ENCODE measurements at places on chromosomes 5 and 9.

DNA sequence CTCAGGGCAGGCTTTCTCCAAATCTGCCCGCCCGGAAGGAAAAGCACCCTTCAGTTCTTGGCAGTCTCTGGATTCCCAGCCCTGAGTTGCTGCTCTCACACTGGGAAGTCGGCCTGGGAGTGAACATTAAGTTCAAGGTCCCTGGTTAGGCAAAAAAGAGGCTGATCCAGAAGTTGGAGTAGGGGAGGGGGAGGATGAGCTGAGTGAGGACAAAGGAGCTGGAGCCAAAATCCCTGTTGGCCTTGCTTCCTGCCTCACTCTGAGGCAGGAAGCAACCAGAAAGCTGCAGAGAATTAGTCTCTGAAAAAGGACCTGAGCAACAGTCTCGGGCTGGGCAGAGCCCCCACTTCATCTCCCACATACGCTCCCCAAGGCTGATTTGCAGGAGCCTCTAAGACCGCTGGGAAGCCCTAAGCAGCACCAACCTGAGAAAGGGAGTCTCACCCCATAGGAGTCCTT lies 15.0 kb upstream of the RPS14 start:
- DNase-seq: no peak

GRCh38 chr5:115720888-115721287 lies 95.1 kb upstream of the TMED7 start:
- no peak for DNase-seq

- DNase-seq: no peak
These were observed 1537.6 kb upstream of the CDH9 start for GRCh38 chr5:28576022-28576421.

GRCh38 chr9:127170652-127171051 lies 48.2 kb upstream of the ANGPTL2 start:
- DNase-seq: no peak

- DNase-seq: no peak
These were observed 75.4 kb downstream of the MRPL36 start for GRCh38 chr5:1723957-1724821.

DNA sequence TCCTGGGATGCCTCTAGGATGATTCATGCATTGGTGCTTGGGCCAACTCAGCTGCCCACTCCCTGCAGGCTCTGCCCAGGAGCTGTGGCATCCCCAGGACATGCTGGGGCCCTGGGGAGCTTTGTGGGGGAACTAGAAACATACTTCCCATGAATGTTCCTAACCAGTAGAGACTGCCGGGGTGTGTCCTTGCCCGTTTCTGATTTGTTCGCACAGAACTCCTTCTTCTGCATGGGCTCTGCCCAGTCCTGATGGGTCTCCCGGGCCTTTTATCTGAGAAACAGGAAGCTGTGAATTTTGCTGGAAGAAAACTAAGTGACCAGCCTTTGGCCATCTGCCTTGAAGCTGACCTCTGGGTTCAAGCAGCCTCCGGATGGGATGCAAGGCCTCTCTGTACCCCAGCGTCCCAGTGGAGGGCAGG lies 71.6 kb upstream of the RNU6ATAC start:
- DNase-seq: no peak

- DNase-seq: no peak
These were observed 504.4 kb downstream of the TLE4 start for GRCh38 chr9:80076162-80076561.

DNA sequence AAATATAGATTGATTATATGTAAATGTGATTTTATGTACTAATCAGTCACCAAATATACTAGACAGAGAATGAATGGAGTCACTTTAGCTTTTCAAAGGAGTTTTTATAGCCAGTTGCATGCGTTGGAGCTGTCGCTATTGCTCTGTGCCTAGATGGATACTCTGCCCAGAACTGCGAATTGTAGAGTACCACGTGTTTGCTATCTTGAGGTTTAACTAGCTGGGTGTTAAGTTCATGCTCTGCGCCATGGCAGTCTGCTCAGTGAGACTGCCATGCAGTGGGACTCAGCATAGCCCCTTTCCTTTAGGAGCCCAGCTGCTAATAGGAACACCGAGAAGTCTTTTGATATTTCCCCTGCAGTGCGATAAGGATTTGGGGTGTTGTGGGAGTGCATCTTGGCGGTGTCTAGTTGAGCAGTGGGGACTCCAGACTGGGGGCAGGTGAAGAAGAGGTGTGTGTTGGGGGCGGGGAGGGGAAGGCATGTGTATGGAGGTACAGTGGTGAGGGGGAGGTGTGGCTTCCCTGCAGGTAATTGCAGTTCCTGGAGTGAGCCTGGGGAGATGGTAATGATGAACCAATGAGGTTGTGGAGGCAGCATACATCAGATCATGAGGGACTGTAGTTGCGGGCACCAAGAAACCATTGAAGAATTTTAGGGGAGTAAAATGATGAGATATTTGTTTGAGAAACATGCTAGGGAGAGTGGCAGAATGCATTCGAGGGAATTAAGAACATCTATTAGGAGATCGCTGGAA lies 118.9 kb downstream of the TRIO start:
- DNase-seq: no peak

- DNase-seq: peak; percentile 48
These were observed at the start of gene SLC1A1 for GRCh38 chr9:4489919-4490704. Gene SLC1A1 (plus strand): TSS chr9:4490468. CDS start chr9:4490680, 212 bp downstream.

DNA sequence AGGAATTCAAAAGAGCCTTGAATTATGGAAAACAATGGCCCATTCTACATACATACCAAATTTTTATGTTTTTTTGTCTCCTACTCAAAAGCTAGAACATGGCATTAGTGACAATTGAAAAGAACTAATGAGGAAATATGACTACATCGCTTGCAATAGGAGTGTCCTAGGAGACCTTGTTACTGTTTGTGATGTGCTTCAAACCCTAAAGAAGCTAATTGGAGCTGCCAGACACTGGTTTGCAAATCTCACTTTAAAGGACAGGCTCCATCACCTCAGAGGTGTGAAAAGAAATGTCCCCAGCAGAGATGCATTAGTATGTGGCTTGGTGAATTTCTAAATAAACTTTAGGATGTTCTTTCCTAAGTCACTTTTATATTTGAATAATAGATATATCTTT lies 354.2 kb upstream of the EFNA5 start:
- no peak for DNase-seq

DNA sequence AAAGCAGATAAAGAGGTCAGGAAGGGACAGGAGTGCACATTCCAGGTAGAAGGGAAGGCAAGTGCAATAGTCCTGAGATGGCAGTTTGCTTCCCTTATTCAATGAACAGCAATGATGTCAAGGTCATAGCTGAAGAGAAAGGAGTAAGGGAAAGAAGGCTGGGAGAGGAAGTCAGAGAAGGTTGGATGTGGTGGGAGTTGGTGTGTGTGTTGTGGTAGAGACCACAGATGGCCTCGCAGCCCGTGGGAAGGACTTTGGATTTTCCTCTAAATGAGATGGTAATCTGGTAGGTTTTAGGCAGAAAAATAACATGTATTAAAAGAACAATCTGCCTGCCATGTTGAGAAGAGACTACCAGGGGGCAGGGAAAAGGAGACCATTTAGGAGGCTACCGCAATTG lies 25.1 kb upstream of the LPAR1 start:
- DNase-seq: no peak

- no peak for DNase-seq
These were observed 126.5 kb downstream of the MRPL36 start for GRCh38 chr5:1673042-1673677.

DNA sequence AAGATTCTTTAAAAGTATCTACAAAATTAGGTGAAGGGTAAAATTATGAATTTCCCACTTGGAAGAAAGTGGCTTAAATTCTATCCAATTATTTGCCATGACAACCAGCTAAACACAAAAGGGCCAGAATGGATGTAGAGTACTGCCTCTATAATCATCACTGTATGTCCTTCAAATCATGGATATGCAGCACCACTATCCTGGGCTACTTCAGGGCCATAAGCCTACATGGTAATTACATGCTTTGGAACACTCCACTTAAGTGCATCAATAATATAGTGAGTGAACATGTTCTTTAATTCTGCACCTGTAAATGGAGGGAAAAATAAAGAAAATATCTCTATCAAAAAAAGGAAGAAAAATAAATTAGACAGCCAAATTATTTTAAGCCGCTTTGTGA lies 575.2 kb downstream of the ISL1 start:
- peak; percentile 47 for DNase-seq

DNA sequence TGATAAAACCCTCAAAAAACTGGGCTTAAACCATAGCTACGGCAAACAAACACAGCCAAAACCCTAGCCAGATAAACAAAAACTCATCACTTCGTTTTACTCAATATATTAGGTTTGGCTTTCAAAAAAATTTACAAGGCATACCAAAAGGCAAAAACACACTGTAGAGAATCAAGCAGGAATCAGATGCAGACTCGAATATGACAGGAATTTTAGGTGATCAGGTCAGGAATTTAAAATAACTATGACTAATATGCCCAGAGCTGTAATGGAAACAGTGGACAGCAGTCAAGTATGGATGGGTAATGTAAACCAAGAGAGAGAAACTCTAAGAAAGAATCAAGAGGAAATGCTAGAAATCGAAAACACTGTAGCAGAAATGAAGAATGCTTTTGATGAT lies 26.5 kb upstream of the DOCK2 start:
- no peak for DNase-seq

DNA sequence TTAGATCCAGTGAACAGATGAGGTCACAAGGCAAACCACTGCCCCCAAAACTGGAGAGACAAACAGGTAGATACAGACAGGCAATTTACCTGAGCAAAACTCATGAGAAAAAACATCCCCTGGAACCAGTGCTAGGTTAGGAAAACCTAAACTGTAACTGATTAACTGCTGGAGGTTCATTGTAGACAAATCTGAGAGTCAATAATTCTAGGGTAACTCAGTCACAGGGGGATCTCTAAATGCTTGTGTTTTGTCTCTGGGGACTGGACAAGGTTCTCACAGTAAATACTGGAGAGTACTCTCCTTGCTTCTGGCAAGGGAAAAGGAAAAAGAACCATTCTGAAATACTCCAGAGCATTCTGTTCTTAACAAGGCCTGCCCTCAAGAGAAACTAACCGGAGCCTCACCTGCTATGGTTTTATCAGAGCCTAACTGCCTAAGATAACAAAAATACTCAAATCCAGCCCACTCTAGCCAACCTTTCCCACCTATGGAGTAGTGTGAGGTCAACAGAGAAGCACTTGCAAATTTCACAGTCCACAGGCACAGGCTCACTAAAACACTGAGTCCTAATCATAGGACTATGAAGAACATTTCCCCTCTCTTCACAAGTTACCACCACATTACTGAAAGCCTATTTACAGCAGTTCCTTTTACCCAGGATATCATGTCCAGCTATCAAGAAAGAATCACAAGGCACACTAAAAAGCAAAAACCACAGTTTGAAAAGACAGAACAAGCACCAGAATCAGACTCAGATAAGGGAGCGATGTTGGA lies 139.9 kb upstream of the ACOT12 start:
- no peak for DNase-seq

DNA sequence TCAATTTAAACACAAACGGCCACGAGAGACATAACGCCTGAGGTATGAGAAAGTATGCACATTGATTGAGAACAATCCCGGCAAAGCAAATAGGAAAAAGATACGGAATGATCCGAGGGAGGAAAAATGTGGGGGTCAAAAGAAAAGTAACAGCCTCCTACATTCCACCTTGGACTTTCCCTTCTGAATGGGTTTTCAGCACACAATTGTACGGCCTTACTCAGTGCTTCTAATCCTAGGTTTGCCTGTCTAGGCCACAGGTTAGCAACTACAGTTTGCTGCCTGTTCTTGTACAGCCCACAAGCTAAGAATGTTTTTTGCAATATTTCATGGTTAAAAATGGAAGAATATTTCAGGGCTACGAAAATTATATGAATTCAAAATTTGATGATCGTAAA lies 46.2 kb upstream of the RNF20 start:
- no peak for DNase-seq

- DNase-seq: no peak
These were observed 17.0 kb upstream of the SSBP2 start for GRCh38 chr5:81767938-81768337.

DNA sequence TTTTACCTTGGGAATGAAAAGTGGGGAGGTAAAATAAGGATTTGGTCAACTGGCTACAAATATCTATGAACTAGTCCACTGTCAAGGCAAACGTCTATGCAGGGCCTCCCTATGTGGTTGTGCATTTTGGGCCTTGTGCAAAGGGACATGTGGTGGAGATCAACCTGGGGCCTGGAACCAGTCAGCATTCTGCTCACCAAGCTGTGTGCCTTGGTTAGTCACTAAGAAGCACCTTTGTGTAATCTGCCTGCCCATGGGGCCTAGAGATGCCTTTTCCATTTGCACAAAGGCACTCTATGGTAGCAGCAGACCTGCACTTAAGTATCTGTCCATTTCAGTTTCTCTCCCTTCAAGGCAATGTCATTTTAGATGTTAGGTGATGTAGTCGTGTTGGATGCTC lies 184.0 kb downstream of the GNAQ start:
- DNase-seq: no peak

DNA sequence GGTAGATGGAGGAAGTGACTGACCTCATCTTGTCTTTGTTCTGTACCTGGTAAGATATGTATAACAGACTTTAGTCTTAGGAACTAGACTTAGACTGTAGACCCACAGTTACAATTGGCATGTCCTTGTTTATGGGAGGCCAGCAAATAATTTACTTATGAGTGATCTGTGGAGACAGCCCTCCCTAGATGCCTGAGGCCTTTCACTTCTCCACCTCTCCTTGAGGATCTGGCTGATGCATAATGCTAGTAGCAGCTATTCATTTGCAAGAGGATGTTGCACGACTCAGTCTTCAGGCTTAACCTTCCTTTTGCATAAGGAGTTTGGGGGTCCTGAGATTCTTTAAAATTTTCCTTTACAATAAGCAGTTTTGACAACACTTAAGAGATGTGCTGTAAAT lies 100.7 kb downstream of the YTHDC2 start:
- no peak for DNase-seq

DNA sequence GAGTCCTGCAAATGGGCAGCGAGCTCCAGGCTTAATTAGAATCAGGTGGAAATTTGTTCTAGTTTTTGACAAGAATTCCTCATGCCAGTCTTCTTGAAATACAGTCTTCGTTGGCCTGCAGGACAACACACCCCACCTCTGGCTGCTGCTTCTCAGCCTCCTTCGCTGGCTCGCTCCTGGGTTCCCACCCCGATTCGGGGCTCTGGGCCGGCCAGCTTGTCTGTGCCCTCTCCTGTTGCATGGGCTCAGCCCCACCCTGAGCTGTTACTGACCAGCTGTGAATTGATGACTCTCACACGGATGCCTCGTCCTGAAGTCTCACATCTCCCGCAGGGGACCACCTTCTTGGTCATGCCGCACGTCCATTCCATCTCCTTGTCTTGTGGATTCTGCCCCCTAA lies 21.0 kb downstream of the PSD2 start:
- DNase-seq: no peak

DNA sequence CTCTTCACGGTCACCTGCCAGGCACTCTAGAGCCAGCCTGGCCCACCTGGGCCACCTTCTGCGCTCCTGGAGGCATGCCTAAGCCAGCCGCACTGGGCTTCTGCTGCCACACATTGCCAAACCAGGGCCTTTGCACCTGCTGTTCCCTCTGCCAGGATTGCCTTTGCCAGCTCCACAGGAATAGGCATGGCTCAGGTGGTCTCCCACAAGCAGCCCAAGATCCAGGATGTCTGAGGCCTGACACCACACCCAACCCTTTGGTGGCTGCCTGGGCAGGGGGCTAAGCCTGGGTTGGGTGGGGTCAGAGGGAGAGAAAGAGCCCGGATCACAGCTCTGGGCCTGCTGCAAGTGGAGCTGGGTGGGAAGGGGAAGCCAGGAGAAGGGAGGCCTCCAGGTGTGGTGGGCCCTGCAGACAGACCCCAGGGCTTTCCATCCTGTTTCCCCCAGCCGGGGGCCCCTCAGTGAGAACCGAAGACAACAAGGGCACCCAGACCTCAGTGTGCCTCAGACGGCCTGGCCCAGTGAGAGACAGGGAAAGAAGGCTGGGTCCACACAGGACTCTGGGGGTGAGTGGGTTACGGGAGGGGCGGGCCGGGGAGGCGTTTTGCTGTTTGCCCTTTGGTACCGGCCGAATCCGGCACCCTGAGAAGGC lies 672 bp upstream of the SUSD3 start:
- DNase-seq: no peak

Measured in NCI-H1105 (cell line).